ENCODE measurements at places on chromosomes 11 and 22. TPM values are rescaled to one million over a fixed set of nuclear protein-coding genes. Genes with fewer than 3 reads are reported as not detected.

- no peak for DNase-seq
Measured at GRCh38 chr22:46004105-46004866, 27.3 kb upstream of the WNT7B start.

BARX2 gene
- 0.18 TPM for total RNA-seq

- no peak for DNase-seq
Measured at GRCh38 chr11:117026593-117027330, 71.5 kb downstream of the SIK3 start.

DNA sequence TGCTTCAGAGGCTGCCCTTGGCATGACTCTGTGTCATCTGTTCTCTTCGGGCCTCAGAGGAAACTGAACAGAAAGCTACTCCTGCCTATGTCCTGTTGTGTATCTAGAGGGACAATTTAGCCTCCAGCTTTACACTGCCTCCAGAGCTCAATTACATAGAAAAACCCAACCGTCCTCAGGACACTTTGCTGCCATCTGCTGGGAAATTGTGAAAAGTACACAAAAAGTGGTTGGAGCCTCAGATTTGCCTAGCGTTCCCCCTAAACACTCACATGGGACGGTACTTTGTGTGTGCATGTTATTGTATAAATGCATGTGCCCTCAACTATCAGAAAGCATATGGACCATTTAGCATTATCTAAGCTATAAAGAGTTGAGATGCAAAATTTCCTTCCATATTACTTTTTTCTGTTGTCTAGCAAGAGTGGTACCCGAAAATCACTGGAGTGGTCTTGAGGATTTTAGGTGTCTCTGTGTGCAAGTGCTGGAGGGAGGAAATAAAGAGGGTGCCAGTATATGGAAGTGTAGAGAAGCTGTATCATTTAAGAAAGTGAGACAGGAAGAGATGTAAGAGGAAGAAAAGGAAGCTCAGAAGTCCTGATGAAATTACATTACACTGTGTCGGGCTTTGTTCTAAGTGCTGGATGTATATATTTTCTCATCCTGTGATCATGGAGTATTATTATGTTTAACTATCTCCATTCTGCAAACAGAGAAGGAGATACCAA is 8.7 kb upstream of the MS4A4E start:
- no peak for DNase-seq

DNA sequence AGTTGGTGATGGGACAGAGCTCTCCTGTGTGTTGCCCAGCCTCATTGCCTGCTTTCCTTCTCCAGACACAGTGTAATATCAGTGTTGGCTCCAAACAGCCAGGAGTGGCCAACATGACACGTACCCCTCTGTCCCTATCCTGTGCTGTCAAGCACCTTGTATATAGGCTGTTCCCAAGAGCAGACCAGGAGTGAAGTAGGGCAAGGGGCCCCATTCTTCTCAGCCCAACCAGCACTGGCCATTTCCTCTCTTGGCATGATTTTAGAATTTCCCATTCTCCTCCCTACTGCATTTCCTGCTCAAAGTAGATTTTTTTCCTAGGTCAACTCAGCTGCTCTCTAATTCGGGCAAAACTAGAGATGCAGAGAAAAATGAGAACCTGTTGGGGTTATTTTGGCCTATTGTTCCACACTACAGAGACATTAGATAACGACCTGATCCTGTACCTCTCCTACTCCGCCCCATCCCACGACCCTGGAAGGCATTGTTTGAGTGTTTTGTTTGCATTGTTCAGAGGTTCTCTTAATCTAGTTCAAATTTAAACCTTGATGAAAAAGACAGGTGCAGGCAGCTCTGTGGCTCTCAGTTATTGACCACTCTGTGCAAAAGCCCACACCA is 95.6 kb downstream of the RASSF10 start:
- DNase-seq: no peak

DNA sequence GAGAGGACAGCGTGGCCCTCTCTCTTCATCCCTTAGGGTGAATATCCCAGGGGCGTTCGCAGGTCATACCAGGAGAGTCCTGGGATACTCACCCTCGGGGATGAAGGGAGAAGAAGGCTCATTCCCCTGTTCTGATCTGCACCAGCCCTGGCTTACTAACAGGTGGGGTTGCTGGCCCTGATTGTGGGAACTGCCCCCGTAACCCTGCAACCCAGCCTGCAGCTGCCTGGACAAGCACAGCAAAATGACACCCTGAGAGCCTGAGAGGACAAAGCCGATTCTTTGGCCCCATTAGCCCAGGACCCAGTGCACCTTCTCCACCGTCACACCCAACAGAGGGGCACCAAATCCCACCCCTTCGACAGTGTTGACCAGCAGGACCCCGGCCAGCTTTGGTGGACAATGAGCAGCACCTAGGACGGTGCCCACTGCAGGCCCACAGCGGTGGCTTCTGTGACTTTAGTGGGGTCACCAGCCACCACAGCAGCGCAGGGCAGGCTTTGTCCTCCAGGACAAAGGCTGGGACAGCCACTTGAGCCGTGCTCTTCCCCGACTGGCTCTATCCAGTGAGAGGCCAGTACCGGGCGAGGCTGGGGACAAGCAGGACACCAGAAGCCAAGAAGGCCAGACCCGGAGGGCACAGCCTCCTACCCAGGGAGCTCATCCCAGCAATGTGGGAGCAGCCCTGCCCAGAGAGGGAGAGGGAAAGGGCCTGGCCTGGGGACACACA is 98.5 kb upstream of the RTL6 start:
- DNase-seq: no peak
